ENCODE measurements at places on chromosomes 7 and 10.
A peak's percentile ranks its signal among the peaks of the same experiment; 100 is the strongest.

DNA sequence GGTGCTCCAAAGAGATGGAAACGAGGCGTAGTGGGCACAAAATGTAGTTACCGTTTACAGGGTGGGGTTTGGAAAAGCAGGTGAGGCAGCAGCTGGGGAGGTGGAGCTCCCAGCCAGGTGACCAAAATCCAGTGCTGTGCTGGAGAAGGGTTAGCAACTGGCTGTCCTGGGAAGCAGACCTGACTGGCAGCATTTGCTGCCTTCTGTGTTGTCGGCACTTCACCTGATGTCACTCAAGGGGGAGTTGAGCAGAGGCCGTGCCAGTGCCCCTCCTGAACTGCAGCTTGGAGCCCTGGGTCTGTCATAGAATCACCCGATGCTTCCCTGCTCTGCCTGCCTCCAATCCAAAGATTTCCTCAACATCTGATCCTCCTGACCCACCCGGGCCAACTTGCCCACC, 12.8 kb downstream of the GCK start:
- peak; percentile 18 for DNase-seq

DNA sequence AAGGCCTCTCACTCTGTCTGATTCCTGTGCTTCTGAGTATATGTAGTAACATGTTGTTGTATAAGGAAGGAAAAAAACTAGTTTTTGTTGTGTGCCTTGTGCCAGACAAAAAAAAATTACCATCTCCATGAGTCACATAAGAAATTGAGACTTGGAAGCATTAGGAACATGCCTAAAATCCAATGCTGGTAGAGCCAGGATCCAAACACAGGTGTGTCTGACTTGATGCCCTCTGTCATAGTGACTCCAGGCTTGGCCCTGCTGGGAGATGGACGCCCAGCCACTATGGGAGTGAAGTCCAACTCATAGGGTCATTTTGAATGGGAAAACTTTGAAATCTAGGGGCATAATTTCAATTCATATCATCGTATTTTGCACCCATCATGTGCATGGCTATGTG, 38.0 kb downstream of the PYROXD2 start:
- no peak for DNase-seq

DNA sequence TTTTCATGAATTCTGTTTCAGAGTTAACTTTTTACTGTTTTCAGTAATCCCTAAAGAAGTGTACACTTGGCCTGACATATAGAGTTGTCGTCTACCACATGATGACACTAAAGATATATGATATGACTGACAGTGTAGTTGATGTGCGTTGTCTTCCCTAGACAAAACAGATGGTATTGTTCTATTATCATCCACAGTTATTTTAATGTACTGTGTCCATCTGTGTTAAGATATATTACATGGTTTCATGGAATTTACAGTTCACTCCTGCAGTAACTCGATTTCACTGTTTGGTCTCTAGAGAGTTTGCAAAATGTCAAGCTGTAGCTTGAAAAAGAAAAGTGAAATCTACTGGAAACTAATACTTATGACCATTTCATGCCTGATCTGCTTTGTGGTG, 18.1 kb downstream of the FOXP2 start:
- DNase-seq: no peak

DNA sequence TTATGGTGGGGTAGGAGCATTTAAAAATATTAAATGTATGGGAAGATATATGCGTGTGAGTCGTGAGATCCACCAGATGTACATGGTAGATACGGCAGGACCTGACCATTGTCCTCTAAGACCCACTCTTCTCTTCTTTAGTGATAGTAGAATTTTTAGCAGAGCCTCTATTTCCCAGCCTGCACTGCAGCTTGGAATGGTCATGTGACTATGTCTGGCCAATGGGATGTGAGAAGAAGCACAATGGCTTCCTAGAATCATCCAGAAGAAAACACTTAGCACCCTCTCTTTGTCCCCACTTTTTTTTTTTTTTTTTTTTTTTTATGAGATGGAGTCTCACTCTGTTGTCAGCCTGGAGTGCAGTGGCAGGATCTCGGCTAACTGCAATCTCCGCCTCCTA, 86.6 kb upstream of the CYTH3 start:
- DNase-seq: no peak

- no peak for DNase-seq
Measured at GRCh38 chr7:513521-514166, 6.0 kb downstream of the PDGFA start.

DNA sequence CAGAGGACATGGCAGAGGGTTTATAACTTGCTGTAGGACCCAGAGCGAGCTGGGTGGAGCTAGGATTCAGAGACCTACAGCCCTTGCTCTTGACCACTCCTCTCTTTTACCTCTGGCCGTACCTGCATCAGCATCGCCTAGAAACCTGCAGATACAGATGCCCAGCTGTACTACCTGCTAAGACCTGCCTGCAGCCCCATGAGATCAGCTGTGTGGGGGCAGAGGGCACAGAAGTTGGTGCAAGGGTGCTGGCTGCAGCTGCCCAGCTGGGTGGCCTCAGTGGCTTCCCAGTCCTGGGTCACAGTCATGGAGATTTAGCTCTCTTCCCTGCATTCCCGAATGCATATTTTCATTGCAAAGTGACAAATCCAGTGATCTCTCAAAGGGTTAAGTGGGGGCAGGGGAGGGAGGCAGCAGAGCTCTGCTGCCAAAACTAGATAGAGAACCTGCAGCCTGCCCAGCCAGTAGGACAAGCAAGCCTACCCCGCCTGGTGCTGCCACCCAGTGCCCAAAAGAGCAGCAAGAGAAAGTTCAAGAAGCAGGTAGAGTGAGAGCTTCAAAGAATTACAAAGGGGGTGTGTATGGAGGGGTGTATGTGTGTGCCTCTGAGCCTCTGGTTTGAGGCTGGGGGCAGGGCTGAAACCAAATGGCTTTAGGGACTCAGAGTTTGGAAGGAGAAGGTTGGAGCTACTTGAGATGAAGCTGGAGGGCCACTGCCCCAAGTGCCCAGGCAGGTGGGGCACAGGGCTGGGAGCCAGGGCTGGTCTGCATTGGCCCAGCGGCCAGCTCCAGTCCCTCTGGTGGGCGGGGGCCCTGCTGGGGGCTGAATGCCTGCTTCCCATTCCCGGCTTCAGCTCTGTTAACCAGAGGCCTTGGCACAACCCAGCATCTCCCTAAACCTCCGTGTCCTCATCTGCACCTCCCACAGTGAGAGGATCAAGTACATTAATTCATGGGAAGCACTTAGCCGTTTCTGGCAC, 6.9 kb downstream of the FAM241B start:
- peak; percentile 49 for DNase-seq

- DNase-seq: no peak
Measured at GRCh38 chr7:47227762-47228177, 354.1 kb downstream of the TNS3 start.

DNA sequence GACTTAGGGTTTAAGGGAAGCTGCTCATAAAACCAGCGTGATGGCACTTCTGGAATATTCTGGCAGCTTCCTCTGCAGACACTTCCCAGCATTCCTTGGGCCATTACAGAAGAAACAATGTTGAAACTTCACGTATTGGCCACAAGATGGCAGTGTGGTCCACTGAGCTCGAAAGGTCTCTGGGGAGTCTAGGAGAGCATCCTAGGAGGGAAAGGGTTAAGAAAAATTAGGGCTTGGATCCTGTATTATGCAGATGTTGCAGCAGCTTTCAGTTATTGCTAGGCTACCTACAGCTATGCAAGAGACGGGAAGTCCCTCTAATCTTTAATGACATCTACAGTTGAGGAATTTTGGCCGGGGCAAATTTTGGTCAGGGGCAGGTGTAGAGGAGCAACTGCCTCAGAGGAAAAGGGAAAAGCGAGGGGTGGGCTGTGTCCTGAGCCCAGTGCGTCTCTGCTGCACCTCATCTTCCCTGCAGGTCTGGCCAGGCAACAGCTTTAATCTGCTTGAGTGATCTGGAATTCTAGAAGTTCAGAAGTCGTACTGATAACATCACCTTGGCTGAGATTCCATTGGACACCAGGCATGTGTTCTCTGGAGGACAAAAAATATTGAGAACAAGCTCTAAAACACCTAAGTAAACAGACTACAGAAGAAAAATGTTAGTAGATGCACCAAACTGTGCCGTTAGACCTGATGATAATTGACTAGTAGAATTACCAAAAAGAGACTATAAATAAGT, 220.8 kb upstream of the PRSS58 start:
- no peak for DNase-seq

- no peak for DNase-seq
Measured at GRCh38 chr10:69968830-69969229, 83.8 kb upstream of the MACROH2A2 start.

- no peak for DNase-seq
Measured at GRCh38 chr7:2120251-2120660, 112.5 kb downstream of the MAD1L1 start.

GRCh38 chr7:95577137-95577536, 19.2 kb downstream of the PDK4 start:
- no peak for DNase-seq

- no peak for DNase-seq
Measured at GRCh38 chr7:146150153-146150552, 33.6 kb downstream of the CNTNAP2 start.

DNA sequence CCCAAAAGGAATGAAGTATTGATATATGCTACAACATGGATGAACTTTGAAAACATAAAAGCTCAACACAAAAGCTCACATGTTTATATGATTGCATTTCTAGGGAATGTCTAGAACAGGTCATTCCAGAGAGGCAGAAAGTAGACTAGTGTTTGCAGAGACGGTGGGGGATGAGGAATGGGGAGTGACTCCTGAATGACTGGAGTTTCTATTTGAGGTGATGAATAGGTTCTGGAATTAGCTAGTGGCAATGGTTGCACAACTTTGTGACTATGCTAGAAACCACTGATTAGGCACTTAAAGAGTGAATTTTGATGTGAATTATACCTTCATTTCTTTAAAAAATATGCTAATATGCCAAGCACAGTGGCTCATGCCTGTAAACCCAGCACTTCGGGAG, 6.9 kb downstream of the KPNA7 start:
- no peak for DNase-seq

GRCh38 chr7:131076032-131076431, 251.6 kb upstream of the MKLN1 start:
- DNase-seq: no peak

DNA sequence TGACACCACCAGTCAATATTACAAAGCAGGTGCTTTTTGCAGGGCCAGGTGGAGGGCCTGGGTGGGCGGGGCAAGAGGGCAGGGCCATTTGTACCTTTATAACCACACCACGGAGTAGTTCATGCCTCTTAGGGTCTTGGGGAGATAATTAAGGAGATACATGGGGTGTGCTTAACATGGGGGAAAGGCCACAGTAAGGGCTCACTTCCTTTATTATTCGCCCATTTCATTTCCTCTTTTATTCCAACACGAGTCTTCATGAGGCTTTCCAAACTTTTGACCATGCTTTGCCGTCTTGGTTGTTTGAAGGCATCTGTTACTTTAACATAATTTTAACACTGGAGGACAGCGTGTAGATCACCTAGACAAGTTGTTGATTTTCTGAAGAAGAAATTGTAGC, 33.3 kb upstream of the LYZL2 start:
- DNase-seq: no peak

DNA sequence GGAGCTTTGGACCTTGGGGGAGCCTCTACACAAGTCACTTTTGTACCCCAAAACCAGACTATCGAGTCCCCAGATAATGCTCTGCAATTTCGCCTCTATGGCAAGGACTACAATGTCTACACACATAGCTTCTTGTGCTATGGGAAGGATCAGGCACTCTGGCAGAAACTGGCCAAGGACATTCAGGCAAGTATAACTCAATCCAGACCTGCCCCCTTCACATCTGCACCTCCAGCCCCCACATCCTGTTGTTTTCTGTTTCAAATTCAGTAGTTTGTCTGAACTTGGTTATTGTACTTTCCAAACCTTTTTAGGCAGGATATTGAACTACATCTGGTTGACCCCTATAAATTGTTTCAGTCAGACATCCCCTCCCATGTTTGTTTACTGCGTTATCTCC, 62.4 kb upstream of the CC2D2B start:
- no peak for DNase-seq

- no peak for DNase-seq
Measured at GRCh38 chr7:127730658-127731276, 78.8 kb downstream of the SND1 start.

- DNase-seq: no peak
Measured at GRCh38 chr10:123642697-123643096, 23.5 kb upstream of the GPR26 start.

DNA sequence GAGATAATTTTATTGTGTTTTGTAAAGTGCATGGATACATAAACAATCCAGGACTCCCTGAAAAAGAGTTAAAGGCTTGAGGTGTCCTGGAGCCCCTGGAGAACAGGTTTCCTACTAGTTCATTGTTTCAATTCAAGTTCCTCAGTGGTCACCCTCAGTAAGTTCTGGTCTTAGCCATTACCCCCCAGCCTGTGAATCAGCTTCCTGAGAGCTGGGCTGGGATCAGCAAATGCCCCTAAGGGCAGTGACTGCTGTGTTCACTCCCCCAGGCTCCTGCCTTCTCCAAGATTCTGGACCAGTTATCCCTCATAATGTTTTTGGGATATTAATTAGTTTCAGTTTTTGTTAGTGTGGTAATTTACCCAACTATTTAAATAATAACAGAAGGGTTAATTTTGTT, 151.6 kb upstream of the PRSS58 start:
- no peak for DNase-seq

DNA sequence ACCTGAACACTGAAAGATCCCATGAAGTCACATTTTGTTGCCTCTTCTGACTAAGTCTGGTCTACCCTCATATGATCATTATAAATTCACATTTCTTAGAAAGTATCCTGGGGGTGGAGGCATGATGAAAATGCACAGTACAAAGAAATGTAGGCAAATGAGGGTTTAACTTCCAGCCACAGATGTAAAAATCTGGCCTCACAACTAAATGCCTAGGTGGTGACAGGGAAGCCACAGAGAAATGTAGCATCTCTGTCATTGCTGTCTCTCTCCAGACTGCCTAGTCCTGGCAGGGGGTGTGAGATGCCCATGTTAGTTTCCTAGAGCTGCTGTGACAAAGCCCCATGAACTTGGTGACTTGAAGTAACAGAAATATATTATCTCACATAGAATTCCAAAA, 395.9 kb downstream of the SORCS3 start:
- no peak for DNase-seq

DNA sequence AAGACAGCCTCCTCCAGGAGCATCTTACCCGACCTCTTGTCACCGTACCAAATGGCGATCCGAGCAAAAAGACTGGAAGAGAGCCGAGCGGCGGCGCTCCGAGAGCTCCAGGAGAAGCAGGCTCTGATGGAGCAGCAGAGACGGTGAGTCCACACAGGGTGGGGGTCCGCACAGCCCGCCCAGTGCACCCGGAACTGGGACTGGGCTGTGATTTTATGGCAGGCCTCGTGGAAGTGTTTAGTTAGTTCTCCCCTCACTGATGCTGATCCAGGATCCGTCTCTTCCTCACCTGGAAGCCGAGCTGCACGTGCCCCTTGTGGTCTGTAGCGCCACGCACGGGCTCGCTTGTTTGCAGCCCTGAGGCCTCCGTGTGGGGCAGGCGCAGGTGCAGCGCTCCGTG, 19.6 kb downstream of the LRRC27 start:
- peak; percentile 5 for DNase-seq

GRCh38 chr7:133196856-133197612, 55.8 kb upstream of the EXOC4 start:
- no peak for DNase-seq
